ENCODE measurements at places on chromosomes 2 and 18. TPM values are rescaled to one million over a fixed set of nuclear protein-coding genes. Genes with fewer than 3 reads are reported as not detected.

Gene IL1F10
- not detected for total RNA-seq

Gene LHCGR
- total RNA-seq = not detected

Gene FAM228A
- total RNA-seq = not detected

Gene DGUOK
- total RNA-seq = 92.3 TPM

Gene STPG4
- 0.83 TPM for total RNA-seq

Gene XIRP2
- not detected for total RNA-seq

Gene C2orf78
- total RNA-seq = not detected

Gene NTSR2
- not detected for total RNA-seq

Gene SERPINB7
- total RNA-seq = 2.6 TPM

Gene OR6B2
- total RNA-seq = not detected

Gene SKA1
- 7.8 TPM for total RNA-seq

DNA sequence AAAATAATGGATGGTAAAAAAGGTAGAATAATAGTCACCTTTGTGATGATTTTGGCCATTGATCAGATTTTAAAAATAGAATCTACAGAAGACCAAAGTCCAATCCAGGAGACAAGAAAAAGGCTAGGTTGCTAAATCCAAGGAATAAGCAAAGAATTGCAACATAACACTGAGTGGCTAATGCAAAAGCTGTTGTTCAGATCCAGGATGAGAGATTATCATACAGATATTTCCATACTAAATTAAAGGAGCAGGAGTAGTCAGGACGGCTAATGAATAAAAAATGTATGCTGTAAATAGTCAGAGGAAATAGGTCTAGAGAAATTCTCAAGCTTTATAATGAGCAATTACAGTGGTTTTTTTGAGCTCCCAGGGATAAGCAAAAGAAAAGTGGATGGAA, 745.9 kb upstream of the ACVR2A start:
- DNase-seq = no peak

GRCh38 chr2:10499275-10499907, 51.3 kb upstream of the ODC1 start:
- peak; percentile 14 for DNase-seq

GRCh38 chr2:218434456-218434855, 15.5 kb downstream of the VIL1 start:
- no peak for DNase-seq

DNA sequence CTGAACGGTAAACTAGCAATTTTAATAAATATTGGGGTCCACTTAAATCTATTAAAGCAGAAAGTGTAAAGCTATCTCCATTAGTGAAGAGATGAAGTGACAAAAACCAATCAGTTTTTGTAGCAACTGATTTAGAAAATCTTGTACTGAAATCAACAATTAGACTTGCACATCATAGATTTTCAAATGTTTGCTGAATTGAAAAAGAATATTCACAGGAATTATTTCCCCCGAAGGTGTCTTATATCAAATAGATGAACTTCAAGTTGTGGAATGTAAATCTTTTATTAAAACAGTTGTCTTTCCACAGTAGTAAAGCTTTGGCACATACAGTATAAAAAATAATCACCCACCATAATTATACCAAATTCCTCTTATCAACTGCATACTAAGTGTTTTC, 48.7 kb downstream of the ATIC start:
- DNase-seq = no peak

- no peak for DNase-seq
Observed at GRCh38 chr2:207252979-207253645, 87.4 kb upstream of the KLF7 start.

DNA sequence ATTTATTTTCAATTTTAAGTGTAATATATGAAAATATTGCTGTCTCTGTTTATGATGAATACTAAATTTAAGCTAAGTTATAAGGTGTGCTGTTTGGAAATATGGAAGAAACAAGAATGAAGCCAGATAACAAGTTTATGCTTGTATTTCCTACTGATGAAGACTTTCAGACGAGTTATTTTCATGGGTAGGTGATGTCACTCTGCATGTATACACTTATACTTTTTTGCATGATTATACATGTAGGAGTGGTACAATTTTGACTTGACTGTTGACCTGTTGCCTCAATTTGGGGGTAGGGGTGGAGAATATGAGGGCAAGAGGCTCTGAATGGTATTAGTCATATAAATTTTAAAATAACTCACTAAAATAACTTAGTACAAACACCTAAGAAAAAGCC, 133.7 kb downstream of the HAUS1 start:
- DNase-seq = no peak

DNA sequence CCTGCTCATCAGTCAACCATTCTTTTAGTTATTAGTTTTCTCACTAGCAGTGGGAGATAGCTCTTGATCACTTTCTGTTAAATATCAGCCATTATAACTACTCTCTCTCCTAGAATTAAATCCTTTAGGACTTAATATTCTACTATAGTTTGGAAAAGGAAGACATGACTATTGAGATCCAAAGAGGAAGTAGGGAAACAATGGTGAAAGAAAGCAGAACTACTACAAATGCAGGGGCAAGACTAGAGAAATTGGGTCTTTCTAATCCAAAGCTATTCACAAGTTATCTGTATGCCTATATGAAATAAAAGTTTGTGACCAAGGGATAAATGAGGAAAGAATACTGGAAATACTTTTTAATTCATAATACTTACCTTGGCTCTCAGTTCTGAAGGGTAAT, 65.1 kb downstream of the SRBD1 start:
- no peak for DNase-seq

GRCh38 chr2:178256382-178257042, 62.2 kb downstream of the OSBPL6 start:
- DNase-seq = no peak

GRCh38 chr2:38467768-38468455, 90.8 kb upstream of the ATL2 start:
- DNase-seq = peak; percentile 43

DNA sequence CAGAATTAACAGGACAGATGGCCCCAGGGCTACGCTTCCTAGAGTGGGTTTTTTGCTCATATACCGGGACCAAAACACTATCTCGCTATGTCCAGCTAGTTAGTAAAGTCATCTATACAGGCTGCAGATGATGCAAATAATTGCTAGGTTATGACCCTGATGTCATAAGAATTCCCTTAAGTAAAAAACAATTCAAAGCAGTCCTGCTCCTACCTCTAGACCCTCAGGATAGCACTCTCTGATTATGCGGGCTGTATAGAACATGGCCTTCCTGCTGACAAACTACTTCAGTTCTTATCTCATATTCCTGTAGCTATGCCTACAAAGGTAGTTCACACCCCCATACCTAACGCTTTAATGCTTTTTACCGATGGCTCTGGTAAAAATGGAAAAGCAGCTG, 13.2 kb downstream of the DYNAP start:
- DNase-seq = no peak

DNA sequence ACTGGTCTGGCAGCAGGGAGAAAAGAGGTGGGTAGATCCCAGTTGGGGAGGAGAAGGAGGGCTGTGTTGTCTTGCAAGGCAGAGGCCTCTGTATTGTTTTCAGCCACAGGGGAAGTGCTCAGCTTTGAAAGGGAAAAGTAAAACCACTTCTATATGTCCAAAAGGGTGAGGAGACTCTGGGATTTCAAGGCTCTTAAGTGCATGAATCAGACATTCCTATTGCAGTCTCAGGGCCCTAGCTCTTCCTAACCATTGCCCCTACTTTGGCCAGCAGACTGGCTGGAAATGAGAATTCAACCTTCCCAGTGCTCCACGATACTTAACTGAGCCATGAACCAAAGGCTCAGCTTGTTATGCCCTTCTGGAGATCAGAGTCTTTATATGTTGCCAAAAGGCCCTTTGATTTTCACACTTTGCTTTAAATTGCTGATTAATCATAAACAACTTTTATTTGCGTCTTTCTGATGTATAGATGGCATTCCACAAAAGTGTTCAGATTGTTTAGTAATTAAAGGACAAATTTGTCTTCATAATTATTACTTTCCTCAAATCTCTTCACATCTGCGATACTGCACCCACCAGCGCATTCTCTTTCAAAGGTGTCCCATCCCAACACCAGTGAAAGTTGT, 313.8 kb upstream of the MMADHC start:
- DNase-seq = no peak

- no peak for DNase-seq
Observed at GRCh38 chr2:15053542-15053941, 421.0 kb downstream of the LRATD1 start.

DNA sequence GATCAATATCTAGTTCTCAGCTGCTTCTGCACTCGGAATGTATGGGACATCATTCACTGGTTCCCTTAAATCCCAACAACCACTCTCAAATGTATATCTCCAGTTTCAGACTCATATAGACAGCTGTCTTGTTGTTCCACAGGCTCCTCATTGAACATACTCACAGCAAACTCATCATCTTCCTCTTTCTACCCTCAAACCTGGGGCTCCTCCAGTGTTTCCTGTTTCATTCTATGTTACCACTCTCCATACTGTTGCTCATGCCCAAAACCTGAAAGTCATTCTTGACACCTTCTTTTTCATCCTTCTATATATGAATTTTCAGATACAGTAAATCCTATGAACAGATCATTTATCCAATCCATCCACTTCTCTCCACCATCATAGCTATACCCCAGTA, 18.7 kb upstream of the REL start:
- DNase-seq = no peak

DNA sequence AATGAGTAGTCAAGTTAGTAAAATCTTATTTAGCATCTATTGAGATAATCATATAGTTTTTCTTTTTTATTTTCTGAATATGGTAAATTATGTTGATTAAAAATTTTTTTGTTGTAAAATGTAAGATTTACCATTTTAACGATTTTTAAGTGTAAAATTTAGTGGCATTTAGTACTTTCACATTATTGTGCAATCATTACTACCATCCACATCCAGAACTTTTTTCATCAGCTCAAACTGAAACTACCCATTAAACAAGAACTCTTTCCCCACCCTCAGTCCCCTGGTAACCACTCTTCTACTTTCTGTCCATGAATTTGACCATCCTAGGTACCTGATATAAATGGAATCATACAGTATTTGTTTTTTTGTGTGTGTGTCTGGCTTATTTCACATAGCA, 11.1 kb downstream of the RAB3GAP1 start:
- no peak for DNase-seq

GRCh38 chr18:79504034-79504433, 108.3 kb downstream of the NFATC1 start:
- no peak for DNase-seq

DNA sequence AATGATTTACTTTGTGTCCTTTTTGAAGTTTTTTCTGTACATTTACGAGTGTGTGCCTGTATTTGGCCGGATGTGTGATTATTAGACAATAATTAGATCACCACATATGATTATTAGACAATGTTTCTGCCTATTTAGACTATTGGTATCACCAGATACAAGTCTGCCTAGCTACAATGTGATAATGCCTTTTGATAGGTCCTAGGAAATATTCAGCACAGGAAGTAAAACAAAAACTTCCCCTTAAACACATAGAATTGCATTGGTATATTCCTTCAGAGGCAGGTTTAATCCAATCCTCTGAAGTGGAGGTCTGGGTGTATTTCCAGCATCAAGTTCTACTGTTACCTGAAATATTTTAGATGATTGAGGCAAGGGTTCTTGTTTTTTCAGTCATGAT, 275.1 kb downstream of the TGIF1 start:
- no peak for DNase-seq

GRCh38 chr18:38932752-38933151, 1367.2 kb upstream of the CELF4 start:
- DNase-seq = no peak

GRCh38 chr2:127584516-127585033, 49.1 kb downstream of the MYO7B start:
- DNase-seq = no peak

- no peak for DNase-seq
Observed at GRCh38 chr2:61943251-61943650, 37.8 kb downstream of the COMMD1 start.

- DNase-seq = no peak
Observed at GRCh38 chr2:79952616-79953015, 351.9 kb downstream of the LRRTM1 start.

DNA sequence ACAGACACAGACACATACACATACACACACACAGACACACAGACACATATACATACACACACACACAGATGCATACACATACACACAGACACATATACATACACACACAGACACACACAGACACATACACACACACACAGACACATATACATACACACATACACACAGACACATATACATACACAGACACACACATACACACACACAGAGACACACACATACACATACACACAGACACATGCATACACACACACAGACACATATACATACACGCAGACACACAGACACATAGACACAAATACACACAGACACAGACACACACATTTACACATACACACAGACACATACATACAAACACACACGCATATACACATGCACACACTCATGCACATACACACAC, 81.5 kb upstream of the ARL4C start:
- no peak for DNase-seq

DNA sequence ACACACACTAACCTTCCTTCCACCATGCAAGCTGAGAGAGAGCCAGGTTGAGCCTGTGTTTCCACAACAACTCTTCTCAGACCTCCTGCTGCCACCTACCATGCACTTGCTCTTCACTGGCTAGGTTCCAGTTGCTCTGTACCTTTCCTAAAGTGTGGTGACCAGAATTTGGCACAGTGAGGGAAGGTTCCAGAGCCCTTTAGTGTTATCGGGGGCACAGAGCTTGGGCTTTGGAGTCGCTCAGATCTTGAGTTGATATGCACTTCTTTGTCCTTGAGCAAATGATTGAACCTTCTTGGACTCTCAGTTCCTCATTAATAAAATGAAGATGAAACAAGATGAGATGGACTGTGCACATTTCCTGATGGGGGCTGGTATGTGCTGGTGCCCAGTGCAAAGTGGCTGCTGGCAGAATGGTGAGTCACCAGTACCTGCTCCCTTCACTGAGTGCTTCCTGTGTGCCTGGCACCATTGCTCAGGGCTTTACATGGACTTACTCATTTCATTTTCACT, 47.1 kb downstream of the NEDD4L start:
- DNase-seq = peak; percentile 82

GRCh38 chr2:126620302-126620701, 35.7 kb upstream of the GYPC start:
- DNase-seq = no peak

DNA sequence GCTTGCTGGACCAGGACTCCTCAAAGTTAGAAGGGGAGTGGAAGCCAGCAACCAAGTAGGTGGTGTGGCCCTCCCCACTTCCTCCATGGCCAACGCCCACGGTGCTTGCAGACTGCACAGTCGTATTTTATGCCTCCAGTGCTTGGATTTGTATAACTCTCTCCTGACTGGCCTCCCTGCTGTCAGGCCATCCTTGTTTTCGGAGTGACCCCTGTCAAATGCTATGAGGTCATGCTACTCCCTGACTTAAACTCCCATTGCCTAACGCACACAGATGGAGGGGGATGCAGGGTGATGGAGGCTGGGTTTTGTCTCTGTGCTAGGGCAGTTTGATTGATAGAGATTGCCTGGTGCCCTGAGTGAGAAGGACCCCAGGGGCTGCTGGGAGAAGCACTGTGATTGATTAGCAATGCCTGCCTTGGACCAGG, 36.1 kb downstream of the GLI2 start:
- no peak for DNase-seq
